ENCODE measurements at places on chromosomes 11 and 22.

DNA sequence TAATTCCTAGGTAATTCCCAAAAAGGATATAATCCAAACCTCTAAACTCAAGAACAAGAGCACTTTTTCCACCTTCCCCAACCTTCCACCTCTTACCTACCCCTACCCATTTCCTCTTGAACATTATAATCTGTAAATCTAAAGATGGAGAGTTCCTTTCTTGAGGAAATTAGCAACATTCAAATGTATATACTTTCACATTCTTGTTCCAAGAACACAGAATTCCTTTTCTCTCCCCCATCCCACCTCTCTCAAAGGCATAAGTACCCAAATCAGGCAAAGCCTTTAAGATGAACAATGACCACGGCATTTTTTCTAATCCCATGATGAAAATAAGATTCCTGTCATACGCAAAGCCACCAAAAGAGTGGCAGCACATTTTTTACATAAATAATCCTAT, 18.3 kb downstream of the RRAS2 start:
- DNase-seq: no peak

GRCh38 chr11:74437441-74438042, 29.8 kb downstream of the KCNE3 start:
- DNase-seq: no peak

DNA sequence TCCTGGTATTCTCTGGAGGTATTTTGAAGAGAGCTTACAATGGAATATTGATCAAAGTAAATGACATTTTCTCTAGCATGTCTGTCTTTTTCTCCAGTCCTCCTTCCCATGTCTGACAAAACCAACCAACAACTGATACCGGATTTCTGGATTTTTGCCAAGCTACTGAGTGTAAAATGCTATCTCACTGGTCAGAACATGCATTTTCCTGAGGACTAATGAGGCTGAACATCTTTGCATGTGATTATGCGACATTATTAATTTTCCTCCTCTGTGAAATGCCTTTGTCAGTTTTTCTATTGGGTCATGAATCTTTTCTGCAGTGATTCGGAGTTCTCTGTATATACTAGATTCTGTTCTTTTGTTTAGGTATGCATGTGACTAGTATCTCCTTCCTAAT, 51.4 kb downstream of the CDON start:
- DNase-seq: no peak

GRCh38 chr22:18077087-18077638, 627 bp upstream of the PEX26 start:
- DNase-seq: no peak

DNA sequence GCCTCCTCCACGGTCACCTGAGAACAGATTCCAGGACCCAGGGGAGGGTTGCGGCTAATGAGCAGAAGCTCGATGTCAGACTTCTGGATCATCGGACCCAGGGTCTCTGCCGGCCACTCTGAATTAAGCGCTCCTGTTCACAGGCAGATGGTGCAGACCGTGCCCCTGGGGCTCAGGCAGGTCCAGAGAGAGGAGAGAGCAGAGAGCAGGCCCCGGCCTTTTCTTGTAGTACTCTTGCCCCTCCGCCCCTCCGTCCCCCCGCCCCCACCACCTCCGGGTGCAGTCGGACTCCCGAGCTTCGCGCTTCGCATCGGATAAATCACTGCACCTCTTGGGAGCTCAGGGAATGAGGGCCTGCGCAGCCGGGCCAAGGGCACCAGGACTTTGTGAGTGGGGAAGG, 50.3 kb downstream of the RPS6KA4 start:
- DNase-seq: no peak

DNA sequence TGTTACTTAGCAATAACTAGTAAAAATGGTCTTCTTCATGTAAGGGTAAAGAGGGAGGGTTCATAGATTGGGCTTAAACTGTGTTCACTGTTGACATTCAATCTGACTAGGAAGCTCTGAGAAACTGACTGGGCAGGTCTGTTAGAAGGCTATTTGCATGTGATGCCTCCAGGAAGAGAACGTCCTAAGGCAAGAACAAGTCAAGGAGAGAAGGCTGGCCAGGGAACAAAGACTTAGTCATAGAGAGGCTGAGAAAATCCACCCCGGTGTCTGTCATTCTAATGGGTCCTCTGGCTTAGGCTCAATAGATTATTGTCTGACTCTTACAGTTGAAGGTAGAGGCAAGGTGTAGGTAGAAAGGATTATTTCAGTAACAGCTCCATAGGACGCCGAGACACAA, 50.3 kb upstream of the CD44 start:
- DNase-seq: no peak

DNA sequence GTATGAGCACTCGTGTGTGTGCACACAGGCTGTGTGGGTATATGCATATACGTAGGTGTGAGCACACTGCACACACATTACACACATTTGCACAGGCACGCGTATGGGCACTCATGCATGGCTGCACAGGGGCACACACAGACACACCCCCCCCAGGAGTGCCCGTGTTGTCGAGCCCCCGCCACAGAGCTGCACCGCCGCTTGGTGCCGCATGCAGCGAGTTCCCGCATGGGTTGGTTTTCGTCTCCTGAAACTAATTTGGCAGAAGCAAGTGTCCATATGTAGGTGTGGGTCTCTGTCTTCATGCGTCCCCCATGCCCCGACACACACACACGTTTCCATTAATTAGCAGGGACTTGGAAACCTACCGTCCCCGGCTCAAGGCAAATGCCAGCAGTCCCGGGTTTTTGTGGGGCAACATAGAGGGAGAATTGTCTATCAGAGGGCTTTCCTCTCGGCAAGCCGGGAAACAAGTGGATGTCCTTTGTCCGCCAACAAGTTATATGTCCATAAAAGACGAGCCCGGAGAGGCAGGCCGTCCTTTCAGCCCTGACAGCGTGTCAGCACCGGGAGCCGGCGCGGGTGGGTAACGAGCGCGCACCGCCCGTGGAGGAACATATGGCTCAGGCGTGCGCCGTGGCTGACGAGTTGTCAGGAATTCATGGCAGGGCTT, 1291.7 kb downstream of the BRD1 start:
- DNase-seq: no peak

DNA sequence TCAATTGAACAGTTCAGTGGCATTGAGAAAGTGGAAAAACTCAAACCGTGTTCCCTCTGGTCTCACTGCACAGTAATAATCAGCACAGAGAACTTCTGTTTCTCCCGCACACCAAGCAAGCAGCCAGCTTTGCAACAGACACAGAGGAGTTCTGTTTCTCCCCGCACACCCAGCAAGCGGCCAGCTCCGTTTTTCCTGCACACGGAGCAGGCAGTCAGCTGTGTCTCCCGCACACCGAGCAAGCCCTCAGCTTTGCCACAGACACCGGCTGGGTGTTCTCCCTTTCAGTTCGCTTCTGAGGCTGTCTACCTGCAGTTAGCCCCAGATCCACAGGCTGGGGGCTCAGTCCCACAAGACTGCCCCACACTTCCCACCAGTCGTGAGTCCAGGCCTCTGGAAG, 9.9 kb upstream of the TALDO1 start:
- DNase-seq: no peak

GRCh38 chr11:69357458-69358397, 63.8 kb downstream of the MYEOV start:
- DNase-seq: no peak

DNA sequence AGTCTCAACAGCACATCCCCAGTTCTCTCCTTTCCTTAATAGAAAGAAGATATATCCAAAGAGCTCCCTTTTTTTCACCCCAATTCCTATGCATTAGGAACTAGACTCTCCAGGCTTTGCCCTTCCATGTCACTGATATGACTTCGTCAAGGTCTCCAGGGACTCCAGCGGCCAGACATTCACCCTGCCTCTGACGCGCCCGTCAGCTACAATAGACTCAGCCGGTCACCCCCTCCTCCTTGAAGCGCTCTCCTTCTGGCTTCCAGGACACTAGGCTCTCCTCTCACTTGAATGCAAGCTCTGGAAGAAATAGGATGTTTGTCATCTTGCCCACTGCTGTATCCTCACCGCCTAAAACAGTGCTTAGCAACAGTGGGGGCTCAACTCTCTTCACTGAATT, 14.9 kb upstream of the ELFN2 start:
- DNase-seq: no peak

DNA sequence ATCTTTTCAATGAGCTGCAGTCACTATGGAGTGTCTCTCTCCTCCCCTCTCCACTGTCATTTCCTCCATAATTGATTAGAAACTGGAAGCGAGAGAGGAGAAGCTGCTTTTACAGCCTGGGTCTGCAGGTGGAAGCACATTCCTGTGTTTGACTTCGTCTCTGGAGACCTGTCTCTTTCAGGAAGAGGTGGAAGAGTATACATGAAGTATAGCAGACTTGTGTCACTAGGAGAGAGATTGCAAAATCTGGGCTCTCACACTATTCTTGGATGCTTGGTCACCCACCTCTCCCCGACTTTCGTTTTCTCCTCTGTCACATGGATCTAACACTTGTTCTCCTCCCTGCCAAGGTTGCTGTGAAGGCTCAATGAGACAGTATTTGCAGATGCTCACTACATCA, 323.3 kb downstream of the NTM start:
- DNase-seq: no peak

- no peak for DNase-seq
These were observed 8.8 kb downstream of the TBX1 start for GRCh38 chr22:19769393-19769715.

DNA sequence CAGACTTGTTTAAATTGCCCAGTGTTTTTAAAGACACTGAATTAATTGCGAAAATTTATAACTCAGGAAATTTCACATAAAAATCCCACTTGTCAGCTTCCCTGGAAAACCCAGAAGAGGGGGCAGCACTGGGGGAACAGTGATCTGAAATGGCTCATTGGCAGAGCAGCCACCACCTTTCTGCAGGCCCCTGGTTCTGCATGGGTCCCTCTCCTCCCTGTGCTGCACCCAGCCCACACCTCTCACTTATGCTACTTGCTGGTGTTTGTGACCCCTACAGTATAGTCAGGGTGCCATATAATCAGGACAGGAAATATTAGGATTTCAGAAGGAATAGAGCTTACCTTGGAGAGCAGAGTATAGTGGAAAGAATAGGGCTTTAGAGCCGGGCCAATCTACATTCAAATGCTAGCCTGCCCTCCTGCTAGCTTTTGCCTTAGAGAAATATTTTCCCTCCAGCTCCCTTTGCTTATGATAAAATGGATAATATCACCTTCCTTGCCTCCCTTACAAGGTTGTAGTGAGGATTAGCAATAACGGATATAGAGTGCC, 28.5 kb upstream of the C11orf96 start:
- DNase-seq: no peak

DNA sequence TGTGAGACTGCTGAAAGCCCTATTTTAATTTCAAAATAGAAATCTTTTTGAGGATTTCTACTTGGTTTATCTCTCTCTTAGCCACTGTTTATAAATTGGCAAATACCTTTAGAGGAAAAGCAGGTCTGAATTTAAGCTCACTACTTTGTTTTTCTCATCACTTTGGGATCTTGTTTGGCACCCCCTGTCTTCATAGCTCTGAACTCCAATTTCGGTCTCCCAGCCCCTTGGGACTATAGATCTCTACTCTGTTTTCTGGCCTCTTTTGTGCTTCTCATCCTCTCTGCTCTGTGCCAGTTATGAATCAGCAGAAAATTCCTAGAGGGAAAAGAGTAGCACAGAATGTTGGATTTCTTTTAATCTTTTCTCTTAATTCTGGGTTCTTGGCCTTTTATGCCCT, 118.3 kb downstream of the CYP2R1 start:
- no peak for DNase-seq

- no peak for DNase-seq
These were observed 15.9 kb downstream of the RTN4RL2 start for GRCh38 chr11:57476047-57476756.

DNA sequence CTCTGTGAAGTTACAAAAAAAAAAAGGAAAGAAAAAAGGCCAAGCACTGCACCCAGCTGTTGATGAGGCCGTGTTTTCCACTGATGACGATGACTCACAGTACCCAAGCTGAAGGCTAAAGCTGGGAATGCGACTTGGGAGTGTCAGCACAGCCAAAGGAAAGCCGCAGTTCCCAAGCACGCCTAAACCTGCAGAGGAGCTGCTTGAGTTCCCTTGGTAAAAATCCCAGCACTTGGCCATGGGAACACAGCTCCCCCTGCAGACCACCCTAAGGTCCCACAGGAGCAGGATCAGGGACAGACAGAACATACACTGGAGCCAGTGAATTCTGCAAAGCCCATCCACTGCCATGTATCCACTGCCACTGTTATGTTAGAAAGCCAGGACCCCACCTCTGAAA, 39.9 kb downstream of the SERGEF start:
- DNase-seq: no peak
